ENCODE measurements at places on chromosomes 16 and 17. TPM values are rescaled to one million over a fixed set of nuclear protein-coding genes. Genes with fewer than 3 reads are reported as not detected.

- DNase-seq = no peak
Observed at GRCh38 chr16:47052666-47053640, 79.5 kb upstream of the DNAJA2 start.

PPM1E gene
- polyA plus RNA-seq = 3.4 TPM

DNA sequence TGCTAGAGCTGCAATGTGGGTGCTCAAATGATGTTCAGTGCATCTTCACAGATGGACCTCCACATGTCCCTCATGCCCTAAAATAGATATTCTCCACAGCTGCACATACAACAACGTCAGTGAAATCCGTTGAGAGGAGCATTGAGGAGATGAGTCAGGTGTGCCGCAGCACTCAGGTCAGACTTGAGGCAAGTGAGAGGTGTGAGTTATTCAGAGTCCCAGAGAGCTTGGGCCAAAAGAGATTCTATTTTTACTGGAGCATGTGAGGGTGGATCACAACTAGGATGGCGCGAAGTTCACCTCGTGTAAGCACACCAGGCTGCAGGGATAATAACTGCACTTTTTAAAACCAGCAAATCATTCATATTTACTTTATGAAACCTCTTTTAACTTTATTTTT, 645.3 kb downstream of the MAF start:
- DNase-seq = no peak

DNA sequence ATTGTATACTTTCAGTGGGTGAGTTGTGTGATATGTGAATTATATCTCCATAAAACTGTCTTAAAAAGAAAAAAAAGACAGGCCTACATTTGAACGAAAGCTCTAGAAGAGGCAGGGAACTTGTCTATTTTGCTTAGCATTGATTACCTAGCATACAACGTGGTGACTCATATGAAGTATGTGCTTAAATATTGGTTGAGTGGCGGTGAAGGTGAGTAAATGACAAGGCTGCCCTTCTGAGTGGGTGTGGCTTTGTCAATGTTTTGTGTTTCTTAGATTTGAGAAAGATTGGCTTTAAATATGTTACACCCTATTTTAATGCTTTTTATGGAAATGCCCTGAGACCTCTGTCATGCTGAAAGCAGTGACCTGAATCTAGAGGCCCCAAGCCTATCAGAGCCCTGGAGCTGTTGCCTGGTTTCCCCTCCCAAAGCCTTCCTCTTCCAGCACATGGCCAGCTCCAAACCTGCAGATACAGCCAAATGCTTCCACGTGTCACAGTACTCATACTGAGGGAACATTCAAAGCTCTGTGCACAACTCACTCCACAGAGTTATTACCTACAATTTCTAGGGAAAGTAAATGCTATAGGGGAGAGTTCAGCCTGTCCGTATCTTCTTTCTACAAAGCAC, 260.0 kb downstream of the PHKB start:
- no peak for DNase-seq

DNA sequence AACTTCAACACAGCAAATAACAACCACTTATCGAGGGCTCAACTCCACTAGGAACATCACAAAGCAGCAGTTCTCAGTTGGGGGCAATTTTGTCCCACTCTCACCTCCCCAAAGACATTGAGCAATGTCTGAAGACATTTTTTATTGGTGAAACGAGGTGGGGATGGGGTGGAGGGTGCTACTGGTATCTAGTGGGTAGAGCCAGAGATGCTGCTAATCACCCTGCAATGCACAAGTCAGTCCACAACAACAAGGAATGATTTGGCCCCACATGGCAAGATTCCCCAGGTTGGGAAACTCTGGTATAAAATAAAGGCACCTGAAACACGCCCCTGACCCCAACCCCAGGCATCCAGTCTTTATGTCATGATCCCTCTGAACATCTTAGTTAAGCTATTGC, 33.3 kb downstream of the TLE7 start:
- no peak for DNase-seq

RAD51C gene
- polyA plus RNA-seq = 45.0 TPM

DNA sequence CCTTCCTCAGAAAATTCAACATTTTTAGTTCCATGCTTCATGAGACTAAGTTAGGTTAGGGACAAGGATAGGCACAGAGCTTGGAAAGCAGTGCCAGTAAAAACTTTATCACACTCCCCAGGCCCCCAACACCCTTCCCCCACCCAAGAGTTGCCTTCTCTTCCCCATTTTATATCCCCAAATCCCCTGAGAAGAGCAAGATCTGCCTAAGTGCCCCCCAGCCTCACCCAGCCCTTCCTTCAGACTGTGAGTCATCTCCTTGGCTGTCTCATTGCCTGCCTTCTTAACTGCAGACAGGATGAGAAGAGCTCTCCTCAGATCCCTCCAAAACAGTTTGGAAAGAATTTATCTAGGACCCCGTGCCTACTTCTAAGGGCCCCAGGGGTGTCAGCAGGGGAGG, 55.8 kb downstream of the NEUROD2 start:
- no peak for DNase-seq

DNA sequence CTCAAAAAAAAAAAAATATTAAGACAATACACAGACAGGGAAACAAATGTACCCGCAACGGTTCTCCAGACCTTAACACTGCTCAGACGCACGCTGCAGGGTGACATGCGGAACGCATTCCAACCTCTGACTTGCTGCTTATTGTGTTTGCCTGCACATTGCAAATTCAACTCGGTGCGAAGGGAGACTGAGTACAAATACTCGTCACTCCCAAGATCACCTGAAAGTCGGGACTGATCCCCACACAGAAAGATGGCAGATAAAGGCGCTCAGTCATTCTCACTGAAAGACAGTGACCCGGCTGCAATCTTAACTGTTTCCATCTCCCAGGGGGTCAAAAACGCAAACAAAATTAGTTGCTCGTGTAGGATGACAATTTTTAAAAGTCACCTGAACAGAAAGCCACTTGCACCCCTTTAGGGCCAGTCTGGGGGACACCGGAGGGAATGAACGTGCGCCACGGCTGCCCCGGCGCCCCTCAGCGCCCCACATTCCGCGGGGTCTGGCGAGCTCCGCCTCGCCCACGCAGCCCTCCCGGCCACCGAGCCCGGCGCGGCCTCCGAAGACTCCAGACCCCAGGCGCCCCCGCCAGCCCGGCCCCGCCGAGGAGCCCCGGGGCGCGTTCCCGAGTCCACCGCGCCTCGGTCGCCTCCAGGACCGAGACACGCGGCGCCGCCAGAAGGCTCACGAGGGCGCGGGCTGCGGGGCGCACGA, 589 bp downstream of the CLCN7 start:
- DNase-seq = no peak

GRCh38 chr16:86975445-86975844, 341.7 kb downstream of the C16orf95 start:
- DNase-seq = no peak

- DNase-seq = no peak
Observed at GRCh38 chr17:82059272-82060000, 6.2 kb downstream of the DUS1L start.

- no peak for DNase-seq
Observed at GRCh38 chr17:58995247-58995940, 111.3 kb downstream of the TRIM37 start.

GRCh38 chr17:74848656-74849399, 10.9 kb downstream of the GRIN2C start:
- no peak for DNase-seq

DNA sequence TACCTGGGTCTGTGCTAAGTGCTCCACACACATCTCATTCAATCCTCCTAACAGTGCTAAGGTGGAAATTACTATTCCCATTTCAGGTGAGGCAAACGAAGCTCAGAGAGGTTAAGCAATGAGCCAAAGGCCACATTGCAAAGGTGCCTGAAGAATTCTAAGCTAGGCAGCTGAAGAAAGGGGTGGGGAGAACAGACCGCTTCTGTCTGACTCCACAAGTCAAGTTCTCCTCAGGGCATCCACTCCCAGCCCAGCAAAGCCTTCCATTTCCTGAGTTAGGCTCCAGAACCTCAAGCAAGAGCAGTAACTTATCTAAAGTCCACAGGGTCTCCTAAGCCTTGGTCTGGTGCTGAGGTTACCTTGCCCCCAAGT, 27.0 kb upstream of the MRPS23 start:
- no peak for DNase-seq

GRCh38 chr17:33494151-33494550, 201.1 kb upstream of the ASIC2 start:
- no peak for DNase-seq

KRTAP9-6 gene
- 0.09 TPM for polyA plus RNA-seq

DNA sequence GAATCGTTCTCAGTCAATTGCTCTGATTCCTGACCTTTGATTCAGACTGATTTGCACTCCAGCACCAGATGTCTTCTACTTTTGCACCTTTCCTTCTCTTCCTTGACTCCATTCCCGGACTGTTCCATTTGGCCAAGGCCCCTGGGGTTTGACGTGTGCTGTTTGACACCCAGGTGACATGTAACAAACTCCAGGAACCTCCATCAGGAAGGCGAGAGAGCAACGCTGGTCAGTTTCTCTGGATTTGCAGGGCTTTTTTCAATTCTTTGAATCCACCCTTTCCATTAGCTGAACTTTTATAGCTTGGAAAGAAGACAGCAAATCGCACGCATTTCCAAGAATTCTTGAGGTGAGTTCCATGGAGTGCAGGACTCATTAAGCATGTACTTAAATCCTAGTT, 98.4 kb upstream of the FOXF1 start:
- DNase-seq = no peak

ARL2BP gene
- polyA plus RNA-seq = 73.4 TPM

PMFBP1 gene
- 3.0 TPM for polyA plus RNA-seq

GRCh38 chr17:81336296-81336929, 41.3 kb upstream of the SLC38A10 start:
- no peak for DNase-seq

DNA sequence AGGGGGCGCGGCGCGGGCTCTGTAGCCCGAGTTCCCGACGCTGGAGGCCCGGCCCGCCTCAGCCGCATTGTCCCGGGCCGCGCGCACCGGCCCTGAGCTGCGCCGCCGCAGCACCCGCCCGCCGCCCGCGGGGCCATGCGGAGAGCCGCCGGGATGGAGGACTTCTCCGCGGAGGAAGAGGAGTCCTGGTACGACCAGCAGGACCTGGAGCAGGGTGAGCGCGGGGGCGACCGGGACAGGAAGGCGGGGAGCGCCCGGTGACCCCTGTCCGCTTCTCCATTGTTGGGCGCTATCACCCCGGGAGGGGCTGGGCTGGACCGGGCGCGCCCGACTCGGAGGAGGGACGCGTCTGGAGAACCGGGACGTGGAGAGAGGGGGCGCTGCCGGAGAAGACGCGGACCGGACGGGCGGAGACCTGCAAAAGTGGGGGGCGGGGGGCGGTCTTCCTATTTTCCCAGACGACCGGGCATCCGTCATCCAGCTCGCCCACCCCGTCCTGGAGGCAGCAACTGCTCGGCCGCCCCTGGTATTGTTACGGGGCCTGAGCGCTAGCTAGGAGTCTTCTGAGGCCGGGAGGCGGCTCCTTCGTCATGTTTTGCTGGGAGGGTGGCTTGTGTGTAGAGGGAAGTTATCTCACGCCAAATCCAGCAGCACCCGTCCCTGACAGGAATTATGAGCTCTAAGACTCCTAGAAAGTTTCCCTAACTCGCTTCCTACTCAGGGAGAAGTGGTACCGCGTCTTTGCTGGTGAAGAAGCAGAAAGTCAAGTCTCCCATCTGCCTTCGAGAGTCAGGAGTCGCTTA, 678 bp downstream of the CDR2L start:
- peak; percentile 76 for DNase-seq

- no peak for DNase-seq
Observed at GRCh38 chr17:75889454-75889853, 7.3 kb downstream of the TRIM65 start.

- no peak for DNase-seq
Observed at GRCh38 chr16:69463876-69464275, 39.5 kb downstream of the CYB5B start.

Data from left renal cortex interstitium (tissue), 4 donors.